Naive thymus-derived CD8-positive, alpha-beta T cell (primary cell): ENCODE measurements at places on chromosomes 1 and 21.

GRCh38 chr21:32308696-32309095 is 10.0 kb downstream of the MRAP start:
- DNase-seq, result no peak

DNA sequence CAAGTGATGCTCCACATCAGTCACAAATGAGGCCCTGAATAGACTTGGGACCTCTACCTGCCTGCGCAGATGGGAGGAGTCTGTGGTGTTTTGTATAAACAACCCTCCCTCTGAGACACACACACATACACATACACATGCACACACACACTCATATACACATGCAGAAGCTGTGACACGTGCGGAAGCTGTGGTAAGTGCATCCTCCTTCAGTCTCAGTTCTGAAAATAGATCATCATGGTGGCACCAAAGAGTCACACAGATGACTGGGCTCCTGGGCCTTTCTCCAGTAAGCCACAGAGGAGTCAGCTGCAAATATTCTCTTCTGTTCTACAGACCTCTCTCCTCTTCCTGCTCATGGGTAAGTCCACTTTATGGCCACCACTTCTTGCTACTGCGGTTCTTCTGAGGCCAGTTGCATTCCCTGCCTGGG is at the start of gene LY9:
LY9 (plus strand) TSS at position 224 of the 433 bp plus-strand sequence; CDS start at position 238, 14 bp downstream.
- DNase-seq, result peak; percentile 47

- no peak for DNase-seq
Observed at GRCh38 chr1:211605603-211606331, 26.8 kb upstream of the SLC30A1 start.

GRCh38 chr1:105909811-105910210 is 1146.7 kb upstream of the PRMT6 start:
- no peak for DNase-seq

- DNase-seq, result no peak
Observed at GRCh38 chr1:167152192-167152876, 58.5 kb downstream of the STYXL2 start.

DNA sequence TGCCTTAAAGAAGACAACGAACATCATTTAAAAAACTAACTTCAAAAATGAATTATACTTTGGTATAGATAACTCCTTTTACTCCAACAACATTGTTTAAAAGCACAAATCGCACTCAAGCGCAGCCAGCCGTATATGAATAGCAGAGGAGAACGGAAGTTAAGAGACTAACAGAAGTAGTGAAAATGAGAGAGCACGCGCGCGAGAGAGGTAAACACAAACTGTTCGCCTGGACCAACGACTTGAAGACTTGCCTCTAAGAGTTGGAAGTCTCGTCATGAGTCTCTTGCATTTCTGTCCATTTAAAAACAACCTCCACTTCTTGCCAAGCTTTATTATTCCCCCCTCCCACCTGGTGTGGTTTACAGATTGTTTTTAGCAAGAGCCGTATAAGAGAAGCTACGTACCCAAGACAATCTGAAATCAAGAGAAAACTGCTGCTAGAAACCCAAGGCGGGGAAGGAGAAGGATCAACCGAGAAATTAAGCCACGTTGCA is 479 bp downstream of the SELENOF start:
- no peak for DNase-seq

DNA sequence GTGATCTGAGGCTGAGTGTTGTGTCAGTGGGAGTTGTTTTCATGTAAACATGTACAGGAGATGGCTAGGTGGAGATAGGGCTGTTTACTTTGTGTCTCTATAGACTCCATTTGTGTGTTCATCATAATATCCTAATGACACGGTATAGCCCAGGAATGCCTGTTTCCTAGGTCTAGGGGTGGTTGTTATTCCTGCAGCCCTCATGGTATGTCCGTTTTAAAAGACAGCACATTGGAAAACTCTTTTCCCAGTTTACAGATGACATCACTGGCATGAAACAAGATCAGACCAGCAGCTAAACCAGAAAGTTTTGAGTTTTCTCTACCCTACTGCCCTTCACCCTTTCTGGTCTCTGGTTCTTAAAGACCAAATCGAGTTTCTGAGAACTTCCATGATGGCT is 227.3 kb upstream of the TMEM51 start:
- no peak for DNase-seq

DNA sequence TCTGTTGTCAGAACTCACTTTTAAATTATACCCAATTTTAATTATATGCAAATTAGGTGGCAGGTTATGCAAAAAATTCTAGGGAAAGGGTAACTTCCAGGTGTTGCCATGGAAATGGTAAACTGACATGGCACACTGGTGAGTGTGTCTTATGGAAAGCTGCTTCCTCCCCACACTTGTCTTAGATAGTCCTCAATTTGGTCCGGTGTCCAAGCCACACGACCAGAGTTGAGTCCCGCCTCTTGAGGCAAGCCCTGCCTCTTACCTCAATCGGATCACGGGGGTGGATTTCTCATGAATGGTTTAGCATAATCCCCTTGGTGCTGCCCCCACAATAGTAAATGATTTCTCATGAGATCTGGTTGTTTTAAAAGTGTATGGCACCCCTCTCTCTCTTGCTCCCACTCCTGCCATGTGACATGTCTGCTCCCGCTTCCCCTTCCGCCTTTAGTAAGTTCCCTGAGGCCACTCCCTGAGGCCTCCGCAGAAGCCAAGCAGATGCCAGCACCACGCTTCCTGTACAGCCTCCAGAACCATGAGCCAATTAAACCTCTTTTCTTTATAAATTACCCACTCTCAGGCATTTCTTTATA is 74.9 kb downstream of the MATN1 start:
- no peak for DNase-seq

DNA sequence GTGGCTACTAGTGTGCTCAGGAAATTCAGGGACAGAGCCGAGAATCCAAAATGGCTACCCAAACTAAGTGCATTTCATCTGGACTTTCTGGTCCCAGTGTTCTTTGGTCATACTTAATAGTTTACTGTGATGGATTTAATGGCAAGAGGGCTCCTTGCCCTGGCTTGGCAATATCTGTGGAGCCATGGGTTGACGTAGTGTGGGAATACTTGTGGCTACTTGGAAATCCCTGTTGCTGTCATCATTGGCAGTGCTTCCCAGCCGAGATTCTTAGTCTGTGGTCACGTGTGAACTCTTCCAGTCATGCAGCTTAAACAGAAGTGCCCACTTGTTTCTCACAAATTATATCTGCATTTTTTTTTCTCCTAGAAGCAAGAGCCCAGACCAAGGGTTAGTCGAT is 198.9 kb downstream of the HS2ST1 start:
- DNase-seq, result no peak

DNA sequence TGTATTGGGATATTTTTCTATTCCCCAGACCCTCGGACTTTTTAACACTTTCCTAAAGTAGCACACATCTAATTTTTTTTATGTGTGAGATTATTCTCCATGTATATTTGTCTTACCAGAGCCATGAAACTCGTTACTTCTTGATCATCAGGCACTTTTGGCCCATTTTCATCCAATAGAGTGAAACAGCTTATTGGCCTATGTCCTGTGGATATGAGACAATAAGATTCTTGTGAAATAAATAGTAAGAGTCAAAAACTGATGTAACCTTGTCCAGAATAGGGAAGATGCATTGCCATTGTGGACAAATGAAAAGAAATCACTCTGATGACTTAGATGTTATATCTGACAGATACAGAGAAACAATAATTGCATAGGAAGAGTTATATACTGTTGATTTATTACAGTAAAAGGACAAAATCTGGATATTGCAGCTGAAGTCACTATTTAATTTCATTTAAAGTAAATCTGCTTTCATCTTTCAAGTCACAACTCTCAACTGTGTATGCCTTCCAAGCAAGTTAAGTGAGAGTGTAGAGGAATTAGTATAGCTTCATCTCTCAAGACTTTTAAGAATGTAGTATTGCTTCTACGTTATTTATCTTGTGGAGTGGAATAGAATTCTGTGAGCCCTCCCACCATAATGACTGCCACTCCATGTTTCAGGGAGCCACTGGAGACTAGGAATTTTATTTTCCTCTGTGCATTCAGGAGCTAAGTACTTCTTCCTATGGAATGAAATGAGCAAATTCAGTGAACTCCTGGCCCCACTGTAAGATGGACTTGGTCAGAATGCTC is 86.9 kb downstream of the ADAMTS1 start:
- DNase-seq, result no peak

GRCh38 chr1:171220581-171221054 is 27.7 kb upstream of the FMO1 start:
- DNase-seq, result no peak

GRCh38 chr1:47971385-47972160 is 25.6 kb downstream of the TRABD2B start:
- no peak for DNase-seq

DNA sequence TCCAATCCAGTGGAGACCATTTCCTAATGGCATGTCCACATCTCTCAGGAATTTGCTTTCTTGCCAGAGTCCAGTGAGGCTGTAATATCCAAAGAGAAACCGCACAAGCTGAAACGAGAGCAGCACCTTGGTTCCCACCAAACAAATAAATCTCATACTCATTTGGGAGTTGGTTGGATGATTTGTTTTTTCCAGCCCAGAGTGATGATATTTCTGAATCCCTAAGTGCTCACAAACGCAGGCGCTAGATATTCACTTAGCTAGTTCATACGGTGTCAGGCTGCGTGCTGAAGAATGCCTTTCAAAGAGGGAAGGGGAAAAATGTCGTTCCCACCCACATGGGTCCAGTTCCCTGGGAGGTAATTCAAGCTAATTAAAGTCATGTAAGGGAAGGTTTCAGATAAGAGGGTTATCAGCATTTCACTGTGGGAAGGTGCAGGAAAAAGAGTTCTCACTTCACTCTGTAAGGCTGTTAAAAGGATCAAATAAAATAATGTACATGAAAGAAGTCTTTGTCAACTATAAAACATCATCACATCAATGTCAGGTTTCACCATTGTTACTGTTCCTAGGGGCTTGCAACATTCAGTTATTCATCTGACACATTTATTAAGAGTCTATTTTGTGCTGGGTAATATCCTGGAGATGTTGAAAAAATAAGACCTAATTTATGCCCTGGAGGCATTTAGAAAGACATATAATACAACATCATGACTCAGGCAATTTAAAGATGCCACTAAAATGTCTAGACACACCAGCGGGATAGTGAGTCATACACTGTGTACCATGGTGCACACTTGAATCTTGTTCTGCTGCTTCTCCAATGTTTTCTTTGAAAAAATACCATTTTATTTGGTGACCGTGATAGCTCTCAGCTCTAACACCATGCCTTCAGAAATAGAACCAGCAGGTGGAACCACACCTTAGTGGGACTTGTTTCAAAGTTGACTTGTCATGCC is 19.3 kb downstream of the DPT start:
- no peak for DNase-seq

- DNase-seq, result peak; percentile 4
Observed at GRCh38 chr1:20361805-20362381, 71.2 kb downstream of the VWA5B1 start.

- DNase-seq, result no peak
Observed at GRCh38 chr1:203282720-203283542, 22.4 kb upstream of the BTG2 start.

DNA sequence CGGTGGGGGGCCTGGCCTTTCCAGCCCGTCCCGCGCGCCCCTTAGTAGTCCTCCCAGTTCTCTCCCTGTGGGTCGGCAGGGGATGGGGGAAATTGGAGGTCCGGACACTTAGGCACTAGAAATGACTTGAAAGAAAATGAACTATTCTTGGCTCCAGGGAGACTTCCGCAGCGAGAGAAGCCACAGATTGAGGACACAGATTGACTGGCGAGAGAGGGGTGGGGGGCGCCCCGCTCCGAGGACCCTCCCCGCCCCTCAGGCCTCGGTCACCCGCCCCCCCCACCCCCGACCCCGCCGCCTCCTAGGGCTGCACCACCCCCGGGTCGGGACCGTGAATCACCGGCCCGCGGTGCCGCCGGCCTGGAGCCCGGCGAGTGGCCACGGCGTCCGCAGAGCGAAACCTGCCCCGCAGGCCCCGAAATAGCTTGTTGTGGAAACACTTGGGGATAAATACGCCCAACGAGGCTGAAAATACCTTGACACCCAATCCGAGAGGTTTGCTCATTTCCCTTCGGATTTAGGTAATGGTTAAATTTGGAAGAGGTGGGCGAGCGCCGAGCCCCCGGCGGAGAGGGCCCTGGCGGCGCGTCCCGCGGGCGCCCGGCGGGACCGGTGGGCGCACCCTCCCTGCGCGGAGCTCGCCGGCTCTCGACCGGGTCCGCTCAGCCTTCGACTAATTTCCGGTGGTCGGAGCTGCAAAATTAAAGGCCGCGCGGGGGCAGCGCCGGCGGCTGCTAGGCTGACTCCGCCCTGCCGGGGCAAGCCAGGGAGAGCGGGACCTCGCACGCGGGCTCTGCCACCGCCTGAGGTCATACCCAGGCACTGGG is at the start of gene GFI1:
GFI1 (minus strand) TSS at position 675 of the 827 bp plus-strand sequence. CDS start 3,438 bp downstream, outside the sequence.
- DNase-seq, result peak; percentile 53

- no peak for DNase-seq
Observed at GRCh38 chr1:119674111-119674526, 26.1 kb upstream of the ZNF697 start.

- DNase-seq, result no peak
Observed at GRCh38 chr1:64472040-64472376, 2.1 kb downstream of the CACHD1 start.

DNA sequence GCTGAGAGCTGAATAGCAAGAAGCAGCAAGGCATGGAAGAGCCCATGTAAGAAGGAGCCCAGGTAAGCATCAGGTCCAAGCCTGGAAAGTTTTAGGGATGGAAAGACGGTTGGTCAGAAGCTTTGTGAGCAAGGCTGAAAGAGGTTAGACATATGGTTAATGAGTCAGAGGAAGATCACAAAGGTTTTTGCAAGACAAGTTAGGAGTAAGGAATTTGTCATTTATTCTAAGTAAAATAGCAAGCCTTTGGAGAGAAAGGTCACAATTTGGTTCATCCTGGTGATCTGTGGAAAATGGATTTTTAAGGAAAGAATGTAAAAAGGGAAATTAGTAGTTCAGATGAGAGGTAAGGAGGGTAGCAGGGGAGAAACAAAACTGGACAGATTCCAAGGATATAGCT is 106.7 kb downstream of the DPYD start:
- DNase-seq, result no peak
